ENCODE measurements at places on chromosomes 3 and 15.

GRCh38 chr3:197564097-197564843, 8.5 kb upstream of the BDH1 start:
- DNase-seq: no peak

- no peak for DNase-seq
Observed at GRCh38 chr3:18512007-18512406, 86.9 kb upstream of the SATB1 start.

DNA sequence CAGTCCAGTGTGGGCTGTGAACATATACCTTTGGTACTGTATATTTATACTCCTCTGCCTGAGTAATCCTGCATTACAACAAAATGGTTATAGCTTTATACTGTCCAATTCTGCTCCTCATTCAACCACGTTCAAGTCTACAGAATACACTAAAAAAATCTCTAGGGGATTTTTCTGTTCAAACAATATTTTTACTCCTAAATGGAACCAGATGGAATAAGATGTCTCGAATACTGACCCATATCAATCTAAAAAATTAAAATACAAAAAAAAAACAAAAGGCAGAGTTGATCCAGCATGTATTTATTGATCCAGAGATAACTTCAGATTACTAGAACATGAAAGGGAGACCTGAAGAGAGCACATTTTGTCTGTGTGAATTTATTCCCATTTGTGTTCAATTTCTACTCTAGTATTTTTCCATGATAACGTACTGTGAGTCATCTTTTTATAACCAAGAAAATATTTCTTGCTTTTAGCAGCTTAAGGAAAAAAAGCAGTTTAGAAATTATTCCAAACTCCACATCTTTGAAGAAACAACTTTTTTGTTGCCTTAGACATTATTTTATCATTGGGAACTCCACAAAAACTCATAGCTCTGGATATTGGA, 910.7 kb downstream of the TBL1XR1 start:
- no peak for DNase-seq

- no peak for DNase-seq
Observed at GRCh38 chr3:33187368-33187634, 31.3 kb downstream of the SUSD5 start.

DNA sequence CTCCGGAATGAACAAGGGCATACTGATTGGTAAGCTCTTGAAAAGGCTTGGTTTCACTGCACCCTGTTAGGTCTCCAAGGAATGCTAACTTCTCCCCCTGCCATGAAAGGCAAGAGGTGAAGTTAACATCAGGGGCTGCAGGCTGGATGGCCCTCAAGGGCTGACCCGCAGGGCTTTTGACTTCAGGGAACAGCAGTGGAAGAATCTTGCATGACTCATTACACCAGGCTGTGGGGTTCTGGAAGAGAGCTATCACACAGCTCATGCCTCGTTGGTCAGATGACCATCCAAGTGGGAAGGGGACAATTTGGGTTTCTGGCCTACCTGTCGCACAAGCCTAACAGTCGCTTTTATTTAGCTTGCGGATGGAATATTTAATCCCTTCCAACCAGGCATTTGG, 23.6 kb upstream of the ATG7 start:
- DNase-seq: no peak

GRCh38 chr3:135891121-135891520, 74.4 kb upstream of the PPP2R3A start:
- no peak for DNase-seq

DNA sequence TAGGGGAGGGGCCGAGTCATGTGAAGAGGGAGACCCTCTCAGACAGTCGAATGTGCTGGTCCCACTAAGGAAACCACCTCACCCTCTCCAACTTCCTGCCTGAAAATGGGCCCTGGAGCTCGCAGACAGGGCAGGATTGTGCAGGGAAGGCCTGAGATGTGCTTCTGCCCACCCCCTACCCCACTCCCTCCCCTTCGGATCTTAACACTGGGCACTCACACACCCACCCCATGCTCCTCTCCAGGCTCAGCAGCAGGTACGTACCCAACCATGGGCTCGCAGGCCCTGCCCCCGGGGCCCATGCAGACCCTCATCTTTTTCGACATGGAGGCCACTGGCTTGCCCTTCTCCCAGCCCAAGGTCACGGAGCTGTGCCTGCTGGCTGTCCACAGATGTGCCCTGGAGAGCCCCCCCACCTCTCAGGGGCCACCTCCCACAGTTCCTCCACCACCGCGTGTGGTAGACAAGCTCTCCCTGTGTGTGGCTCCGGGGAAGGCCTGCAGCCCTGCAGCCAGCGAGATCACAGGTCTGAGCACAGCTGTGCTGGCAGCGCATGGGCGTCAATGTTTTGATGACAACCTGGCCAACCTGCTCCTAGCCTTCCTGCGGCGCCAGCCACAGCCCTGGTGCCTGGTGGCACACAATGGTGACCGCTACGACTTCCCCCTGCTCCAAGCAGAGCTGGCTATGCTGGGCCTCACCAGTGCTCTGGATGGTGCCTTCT, 20.0 kb downstream of the ATRIP start:
- no peak for DNase-seq

- DNase-seq: no peak
Observed at GRCh38 chr15:29106551-29107290, 162.9 kb downstream of the NSMCE3 start.

DNA sequence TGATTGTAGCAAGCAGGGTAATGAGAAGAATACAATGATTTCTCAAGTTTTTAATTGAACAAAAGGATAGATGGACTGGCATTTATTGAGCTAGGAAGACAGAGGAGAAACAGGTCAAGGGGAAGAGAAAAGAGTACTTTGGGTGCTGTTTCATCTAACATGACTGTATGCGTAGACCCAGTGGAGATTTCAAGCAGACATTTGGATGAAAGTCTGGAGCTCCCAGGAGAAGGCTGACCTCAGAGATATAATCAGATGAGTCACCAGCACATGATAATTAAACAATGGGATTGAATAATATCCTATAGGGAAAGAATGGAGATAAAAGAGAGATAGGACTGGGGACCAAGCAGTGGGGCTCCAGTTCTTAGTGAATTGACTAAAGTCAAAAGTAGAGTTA, 194.9 kb downstream of the ARRDC4 start:
- DNase-seq: no peak

DNA sequence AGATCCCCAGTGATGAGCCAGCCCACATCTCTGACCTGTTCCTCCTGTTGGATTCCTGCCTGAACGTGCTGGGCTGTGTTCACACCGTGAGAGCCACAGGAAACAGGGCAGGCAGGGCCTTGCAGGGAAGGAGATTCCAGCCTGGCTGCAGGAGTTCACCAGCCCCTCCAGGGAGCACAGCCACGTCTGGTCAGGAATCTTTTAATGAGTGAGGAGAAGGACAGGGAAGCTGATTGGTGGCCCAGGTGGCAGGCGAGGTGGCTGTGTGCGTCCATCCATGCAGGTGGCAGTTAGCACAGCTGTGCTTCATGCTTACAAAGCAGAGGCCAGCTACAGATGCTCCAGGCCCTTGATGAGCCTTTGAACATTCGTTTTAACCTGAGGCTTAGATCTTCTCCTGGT, 10.5 kb downstream of the LRRK1 start:
- no peak for DNase-seq

DNA sequence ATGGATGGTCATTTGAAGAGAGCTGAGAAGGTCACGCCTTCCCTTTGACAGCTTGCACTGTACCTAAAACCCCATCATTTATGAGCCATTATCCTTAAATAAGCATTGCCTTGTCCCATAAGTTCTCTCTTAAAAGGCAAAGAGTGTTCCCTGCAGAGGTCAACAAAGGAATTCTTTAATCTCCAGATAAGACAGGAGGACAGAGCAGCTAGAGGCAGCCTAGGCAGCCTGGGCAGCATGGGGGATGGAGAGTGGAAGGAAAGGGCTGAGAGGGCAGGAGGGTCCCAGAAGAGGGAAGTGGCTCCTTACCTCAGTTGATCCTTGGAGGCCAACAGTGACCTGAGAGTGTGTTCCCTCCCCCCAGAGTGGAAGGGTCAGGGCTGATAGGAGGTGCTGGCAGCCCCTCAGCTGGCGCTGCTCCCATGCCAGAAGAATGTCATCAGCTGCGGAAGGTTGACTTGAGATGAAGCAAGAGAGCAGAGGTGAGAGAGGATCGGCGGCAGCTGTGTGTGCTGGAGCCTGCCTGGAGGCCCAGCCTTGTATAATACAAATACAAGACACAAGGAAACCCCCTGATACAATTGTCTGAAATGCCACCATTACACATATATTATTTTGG, 12.8 kb downstream of the KBTBD13 start:
- no peak for DNase-seq

DNA sequence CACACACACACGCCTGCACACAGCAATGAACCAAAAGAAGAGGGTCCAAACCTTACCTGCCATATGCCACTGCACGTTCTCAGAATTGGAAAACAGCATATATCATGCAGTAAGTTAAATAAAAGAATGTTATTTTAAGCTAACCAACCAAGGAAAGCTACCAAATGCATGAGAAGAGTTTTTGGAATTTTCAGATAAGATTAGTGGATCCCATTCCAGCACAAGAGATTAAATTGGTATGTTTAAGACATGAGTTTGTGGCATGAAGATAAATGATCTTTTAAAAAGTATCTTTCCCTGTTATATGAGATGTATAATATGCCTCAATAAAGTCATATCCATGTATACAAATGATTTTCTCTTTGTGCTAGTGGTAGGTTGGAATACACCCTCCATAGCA, 811.4 kb downstream of the NR2F2 start:
- DNase-seq: no peak

DNA sequence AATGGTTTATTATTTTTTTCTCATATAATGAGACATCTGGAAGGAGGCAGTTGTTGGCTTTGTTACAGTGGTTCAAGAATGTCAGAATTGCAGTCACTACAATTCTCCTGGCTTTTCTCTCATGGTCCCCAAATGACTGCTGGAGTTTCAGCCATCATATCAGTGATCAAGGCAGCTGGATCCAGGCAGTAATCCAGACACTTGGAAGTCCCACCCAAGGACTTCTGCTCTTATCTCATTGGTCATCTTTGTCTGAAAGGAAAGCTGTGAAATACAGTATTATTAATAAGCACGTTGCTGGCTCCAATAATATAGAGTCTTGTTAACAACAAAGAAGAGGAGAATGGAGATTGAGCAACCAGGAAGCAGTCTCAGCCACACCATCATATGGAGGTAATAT, 22.9 kb upstream of the MED12L start:
- DNase-seq: no peak

DNA sequence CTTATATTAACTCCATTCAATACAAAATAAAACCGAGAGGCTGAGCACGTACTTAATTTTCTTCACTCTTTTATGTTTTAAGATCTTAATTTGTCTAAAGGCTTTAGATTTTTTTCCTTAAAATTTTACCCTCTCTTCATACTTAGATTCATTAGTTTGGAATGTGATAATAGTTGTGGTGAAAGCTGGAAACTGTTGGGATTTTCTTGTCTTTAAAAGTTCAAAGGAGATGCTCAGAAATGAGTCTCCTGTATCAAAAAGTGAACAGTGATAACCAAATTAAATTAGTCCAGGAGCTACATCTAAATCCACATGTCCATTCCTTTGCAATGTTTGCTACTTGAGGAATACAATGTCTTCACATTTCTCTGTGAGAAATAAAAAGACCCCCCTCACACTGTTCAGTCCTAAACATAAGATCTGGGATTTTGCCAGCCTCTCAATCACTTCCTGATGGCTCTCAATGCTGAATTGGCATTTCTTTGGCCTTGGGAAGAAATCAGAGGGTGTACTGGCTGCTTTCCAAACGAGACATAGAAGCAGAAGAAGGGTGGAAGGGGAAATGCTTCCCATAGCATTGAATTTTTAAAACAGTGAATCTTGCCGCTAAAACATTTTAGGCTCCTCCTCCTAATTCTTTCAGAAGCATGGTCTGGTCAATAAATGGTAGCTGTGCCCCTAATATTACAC, 245.0 kb downstream of the SHOX2 start:
- no peak for DNase-seq

DNA sequence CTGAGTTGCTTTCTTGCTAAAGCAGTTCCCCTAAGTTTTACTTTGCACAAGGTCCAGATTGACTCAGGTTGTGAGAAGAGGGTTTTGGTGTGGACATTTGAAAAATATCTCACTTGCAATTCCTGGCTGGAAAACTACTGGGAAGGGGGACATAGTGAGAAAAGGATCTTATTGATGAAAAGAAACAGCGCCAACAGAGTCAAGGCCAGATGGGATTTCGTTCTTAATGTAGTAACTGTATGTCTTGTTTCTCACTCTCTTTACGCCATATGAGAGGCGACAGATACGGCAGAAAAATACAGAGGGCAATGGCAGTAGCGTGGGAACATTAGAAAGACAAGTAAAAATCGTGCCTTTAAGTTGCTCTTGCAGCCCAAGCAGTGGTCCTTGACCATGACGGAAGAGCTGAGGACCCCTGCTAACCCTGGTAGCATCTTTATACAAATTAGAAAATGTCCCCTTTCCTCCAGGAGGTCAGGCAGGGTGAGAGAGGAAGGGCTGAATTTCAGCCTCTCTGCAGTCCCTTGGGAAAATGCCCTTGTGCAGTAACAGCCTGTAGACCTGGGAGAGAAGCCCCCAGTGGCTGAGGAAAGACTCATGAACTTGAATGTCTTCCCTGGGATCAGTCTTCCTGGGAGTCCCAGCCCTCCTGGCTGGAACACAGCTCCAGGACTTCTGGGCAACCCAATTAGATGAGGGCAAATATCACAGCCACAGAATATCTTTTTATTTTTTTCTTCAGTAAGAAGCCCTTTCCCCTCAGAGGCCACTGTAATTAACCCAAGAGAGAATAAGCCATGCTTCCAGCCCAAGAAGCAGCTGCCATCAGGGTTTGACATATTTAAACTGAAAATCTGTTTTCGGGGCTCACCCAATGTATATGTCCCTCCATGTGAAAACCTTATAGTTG, 113.4 kb downstream of the CD47 start:
- DNase-seq: no peak

- peak; percentile 17 for DNase-seq
Observed at GRCh38 chr3:134374791-134375581, 739 bp upstream of the AMOTL2 start.

DNA sequence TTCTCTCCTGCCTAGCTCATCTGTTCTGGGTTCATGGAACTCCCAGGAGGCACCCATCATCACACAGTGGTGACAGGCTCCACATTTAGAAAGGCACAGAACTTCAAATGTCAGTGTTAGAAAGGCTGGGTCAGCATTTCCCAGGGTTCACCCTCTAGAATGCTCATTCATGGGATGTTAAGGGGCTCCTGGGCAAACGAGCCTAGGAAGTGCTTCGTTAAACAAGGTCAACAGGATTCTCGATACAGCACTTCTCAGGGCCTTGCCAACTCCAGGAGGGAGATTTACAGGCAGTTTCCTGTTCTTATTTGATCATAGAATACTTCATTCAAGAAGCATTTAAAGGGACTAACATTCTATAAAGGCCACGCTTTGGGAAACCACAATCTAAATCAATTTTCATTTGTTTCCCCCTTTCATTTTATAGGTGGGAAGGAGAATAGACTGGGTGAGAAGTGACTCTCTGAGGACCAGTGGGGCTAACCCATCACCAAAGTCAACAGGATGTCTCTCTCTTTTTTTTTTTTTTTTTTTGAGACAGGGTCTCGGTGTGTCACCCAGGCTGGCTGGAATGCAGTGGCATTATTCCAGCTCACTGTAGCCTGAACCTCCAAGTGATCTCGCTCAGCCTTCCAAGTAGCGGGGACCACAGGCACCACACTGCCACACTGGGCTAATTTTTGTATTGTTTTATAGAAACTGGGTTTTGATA, 14.3 kb downstream of the IGDCC4 start:
- DNase-seq: no peak

- DNase-seq: no peak
Observed at GRCh38 chr3:60552581-60552980, 698.7 kb downstream of the FHIT start.

- no peak for DNase-seq
Observed at GRCh38 chr15:90994059-90994416, 297 bp downstream of the PRC1 start.

- no peak for DNase-seq
Observed at GRCh38 chr15:71136159-71136783, 21.0 kb downstream of the THSD4 start.
